ENCODE measurements at places on chromosomes 2 and 18.

GRCh38 chr2:64914247-64914646 is 75.0 kb upstream of the SLC1A4 start:
- DNase-seq = no peak

DNA sequence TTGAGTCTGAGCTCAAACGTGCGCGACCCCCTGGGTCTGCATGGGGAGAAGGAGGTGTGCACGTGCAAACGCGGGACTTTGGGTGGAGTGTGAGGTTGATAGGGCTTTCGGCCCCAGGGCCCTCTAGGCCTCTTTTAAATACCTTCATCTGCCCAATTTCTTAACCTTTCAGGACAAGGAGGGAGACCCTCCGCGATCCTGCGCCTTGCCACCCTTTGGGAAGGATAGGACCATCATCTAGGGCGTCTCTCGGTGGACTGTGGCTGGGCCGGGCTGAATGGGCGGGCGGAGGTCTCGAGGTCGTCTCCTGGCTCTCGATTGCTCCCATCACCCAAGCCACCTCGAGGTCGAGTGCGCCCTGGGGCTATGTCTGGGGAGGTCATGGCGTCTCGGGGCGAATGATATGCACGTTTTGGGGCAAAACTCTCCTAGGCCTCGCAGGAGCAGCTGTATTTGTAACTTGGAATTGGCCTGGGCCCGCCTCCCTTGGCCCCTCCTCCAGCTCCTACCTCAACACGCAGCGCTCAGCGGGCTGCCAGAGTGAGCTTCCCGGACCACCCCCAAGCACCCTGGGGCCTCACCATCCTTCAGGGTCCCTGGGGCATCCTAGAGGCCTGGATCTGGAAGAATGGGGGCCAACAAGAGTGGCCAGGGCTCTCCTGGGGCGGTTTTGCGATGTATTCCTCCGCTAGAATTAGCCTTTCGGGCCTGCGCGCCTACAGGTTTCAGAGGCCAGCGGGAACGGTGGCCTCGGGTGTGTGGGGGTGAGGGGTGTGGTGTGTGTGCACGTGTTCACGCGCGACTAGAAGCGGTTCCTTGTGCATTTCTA is 8.7 kb upstream of the SIX3 start:
- no peak for DNase-seq

DNA sequence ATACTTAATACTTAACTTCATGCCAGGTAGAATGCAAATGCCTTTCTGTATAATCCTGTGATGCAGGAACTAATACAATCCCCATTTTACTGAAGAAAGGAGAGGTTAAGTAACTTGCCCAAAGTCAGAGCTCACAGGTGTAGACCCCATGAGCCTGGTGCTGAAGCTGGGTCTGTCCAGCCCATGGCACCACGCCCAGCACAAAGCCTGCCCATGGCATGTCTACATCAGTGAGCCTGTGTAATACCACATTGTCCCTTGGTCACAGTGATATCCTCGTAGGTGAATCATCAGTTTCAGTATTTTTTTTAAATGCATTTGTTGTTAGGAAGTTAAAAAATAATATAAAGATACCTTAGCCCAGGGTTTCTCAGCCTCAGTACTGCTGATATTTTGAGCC is 69.9 kb upstream of the MCFD2 start:
- DNase-seq = no peak

GRCh38 chr2:172431463-172431862 is 4.1 kb downstream of the ITGA6 start:
- no peak for DNase-seq

GRCh38 chr18:23159344-23159743 is 24.1 kb downstream of the CABLES1 start:
- no peak for DNase-seq

GRCh38 chr2:168649105-168649504 is 153.3 kb upstream of the NOSTRIN start:
- DNase-seq = no peak

DNA sequence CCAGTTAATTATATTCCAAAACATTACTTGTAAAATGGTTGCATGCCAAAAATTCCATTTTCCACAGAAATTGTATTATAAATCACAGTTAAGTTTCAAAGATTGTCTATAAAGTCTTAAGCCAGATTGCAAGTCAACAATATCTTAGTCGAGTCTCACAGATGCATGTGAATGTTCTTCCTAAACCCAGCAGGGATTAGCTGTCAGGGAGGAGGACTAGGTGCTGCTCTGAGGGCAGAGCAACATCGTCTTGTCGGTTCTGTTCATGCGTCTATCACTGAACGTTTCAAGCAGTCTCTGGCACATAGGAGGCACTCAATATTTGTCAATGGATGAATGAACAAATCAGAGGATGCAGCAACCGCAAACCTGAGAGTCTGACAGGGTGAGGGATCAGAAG is 27.0 kb downstream of the EPB41L3 start:
- no peak for DNase-seq

GRCh38 chr2:208280933-208281332 is 14.9 kb downstream of the PIKFYVE start:
- DNase-seq = no peak

DNA sequence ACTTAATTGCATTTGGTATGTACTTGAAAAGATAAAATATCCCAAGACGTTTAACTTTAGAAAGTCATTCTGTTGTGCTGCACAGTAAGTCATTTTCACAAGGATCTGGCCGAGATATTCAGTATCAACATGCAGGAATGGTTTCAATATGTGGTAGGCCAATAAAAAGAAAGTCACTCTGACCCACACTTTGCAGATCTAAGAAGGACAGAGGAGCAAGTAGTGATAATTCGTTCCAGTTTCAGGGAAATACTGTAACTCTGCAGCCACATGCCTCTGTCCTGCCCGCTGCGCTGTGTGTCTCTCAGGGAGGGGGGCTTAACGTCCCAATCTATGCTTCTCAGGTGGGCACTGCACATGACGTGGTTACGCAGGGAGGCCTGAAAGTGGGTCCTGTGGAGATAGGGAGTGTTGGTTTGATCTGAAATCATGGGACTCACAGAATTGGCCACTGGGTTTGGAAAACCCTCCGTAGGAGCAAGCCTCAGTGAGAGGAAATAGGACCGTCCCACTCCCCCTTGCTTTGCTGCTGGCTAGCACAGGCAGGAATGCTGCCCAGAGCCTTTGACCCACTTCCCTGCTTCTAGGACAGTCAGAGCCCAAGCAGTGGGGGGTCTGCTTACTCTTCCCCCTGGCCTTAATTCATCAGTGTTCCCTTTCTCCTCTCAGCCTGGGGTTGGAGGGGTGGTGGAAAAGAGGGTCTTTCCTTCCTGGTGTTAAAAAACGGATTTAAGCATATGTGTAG is 314.7 kb upstream of the SPRED2 start:
- DNase-seq = no peak

DNA sequence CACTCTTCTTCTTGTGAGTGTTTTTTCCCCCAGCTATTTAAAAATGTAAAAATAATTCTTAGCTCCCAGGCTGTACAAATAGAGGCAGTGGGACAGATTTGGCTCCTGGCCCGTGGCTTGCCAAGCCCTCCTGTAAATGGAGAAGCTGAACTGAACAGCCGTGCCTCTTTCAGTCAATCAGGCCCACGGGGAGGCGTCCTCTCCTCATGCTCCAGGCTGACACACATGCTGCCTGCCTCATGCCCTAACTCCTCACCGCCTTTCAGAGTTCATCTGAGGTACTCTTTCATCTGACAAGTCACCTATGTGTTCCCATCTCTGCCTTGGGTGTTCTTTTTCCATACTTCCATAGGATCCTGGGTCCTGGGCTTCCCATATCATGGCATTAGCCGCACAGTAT is 58.9 kb downstream of the BMP10 start:
- no peak for DNase-seq

DNA sequence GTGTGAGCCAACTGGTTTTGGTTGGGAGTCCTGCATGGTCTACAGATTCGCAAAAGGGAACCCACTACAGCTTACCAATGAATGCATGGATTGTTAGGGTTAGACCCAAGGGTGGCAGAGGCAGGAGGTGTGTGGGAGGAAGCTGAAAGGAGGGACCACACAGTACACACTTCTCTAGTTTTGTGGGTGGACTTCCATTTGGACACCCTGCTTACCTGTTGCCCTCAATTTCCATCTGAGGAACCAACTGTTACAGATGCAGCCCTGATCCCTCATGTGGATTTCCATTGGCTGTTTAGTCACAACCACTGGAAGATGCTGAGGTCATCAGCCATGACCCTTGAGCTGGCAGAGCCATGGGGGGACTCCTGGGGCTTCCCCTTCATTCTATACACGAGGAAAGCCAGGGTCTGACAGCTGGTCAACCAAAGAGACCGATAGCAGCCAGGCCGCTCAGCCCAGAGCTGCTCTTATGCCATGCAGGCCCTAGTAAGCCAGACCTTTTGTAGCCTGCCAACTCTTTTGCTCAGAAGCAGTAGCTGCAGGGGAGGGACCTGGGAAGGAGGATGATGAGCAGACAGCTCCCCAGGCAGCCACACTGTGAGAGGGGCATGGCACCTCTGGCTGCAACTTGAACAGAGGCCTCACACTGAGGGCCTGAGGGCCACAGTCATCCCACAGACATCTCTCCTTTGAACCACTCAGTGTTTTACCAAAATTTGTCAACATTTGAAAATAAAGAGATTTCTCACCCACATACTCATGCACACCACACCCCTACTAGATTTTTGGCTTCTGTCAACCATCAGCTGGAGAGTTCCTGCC is 162.1 kb downstream of the SETBP1 start:
- DNase-seq = no peak

DNA sequence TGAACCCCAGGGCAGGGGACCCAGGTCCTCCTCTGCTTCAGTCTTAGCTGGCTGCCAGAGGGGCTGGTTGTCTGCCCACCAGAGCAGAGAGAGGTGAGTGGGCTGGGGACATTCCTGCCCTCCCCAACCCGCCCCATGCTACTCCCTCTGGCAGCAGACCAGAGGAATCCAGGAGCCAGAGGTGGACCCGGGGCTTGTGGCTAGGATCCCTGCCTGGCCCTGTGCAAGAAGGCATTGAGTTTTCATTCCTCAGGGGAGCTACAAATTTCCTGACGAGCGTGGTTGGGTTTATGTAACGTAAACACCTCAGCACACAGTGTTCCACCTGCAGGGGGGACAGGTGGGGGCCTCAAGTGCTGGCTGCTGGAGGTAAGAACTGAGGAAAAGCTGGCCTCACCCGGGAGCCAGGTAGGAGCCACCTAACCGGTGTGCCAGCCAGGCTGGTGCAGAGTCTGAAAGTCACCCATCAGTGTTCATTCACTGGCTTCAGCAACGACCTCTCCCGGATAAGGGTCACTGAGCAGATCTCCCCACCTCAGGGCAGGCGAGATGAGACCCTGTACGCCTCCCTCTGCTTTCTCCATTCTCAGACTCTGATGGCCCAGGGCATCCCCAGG is 246.8 kb downstream of the DYSF start:
- DNase-seq = no peak

DNA sequence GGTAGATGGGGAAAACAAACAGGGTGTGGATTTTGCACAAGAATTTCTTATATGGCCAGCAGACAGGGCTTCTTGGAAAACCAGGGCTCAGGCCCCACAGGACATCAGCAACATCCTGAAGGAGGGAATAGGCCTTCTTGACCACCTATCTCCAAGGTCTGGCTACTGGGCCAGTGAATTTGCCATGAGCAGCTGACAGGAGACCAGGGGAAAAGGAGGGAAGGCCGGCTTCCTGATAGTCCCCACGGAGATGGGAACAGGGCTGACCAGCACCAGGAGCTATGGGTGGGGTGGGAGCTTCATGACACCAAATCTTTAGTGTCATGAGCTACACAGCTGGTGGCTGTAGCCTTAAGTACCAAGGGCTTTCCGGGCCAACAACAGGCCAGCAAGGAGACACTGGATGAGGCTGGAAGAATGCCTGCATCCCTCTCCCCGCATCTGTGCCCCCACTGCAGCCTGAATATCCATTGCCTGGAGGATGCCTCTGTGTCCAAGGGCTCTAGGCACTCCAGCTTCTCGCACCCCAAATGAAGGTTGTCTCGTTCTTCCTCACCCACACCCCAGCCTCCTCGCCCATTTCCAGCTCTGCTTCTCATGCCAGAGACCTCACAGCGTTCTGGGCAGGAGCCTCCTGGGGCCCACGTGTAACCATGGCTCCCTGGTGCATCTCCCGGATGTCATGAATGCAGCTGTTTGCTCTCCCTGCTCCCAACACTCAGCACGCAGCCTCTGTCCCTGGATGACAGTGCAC is 74.8 kb downstream of the EMX1 start:
- DNase-seq = no peak

- DNase-seq = no peak
Measured at GRCh38 chr2:169661265-169661664, 32.9 kb downstream of the CFAP210 start.

DNA sequence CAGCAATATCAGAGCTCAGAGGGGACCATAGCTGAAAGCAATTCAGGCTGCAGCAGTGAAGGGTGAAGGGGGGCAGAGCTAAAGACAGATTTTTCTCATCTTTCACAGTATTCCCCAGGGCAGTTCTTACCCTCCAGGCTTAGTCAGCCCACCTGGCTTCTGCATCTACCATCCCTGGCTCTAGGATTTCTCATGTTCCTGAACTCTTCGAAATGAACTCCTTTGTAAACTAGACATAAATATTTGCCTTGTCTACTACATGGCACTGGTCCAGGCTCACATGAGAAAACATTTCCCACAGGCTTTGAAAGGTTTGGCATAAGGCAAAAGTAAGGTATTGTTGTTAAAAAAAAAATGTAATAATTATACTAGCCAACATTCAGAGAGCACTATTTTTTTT is 23.6 kb upstream of the NEB start:
- no peak for DNase-seq

DNA sequence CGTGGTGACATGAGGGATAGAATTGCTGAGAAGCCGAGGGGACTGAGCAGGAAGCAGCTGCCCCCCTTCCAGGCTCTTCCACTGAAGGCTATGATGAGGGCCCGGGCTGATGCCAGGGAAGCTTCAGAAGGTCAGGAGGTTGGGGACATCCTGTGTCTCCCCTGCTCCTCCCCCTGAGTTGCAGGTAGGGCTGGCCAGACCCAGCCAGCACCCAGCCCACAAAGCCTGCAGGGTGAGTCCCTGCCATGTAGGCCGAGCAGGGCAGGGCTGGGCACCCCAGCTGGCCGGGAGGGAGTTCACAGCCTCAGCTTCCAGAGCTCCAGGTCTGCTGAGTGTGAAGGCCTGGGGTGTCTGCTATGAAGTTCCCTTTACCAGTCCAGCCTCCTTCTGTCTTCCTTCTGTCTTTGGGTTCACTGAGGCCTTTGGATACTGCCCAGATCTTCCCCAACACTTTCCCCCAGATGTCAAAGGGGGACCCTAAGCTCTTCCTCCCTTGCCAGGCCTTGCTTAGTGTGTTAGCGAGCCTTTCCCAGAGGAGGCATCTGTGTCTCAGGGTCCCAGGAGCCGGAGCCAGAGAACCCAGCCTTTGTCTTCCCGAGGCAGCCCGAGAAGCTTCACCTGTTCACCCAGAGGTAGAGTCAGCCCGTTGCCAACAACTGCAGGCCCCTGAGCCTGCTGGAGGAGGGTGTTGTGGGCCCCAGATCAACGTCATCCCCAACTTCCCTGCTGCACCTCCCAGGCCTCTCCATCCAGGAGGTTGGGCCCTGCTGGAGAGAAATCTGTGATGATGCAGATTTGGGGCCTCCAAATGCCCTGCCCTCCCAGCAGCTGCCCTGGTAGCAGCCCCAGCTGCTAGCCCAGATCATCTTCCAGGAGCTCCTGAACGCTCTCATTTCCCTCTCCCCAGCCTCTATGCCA is 3.6 kb upstream of the NCL start:
- no peak for DNase-seq

Data from NCI-H2081 treated with DMSO at 0.1 percent for 48 hours (cell line).